ENCODE measurements at places on chromosomes 11 and 22.

- peak; percentile 58 for DNase-seq
Observed at GRCh38 chr22:46367707-46368191, 32.2 kb downstream of the TRMU start.

GRCh38 chr11:16335236-16335962 lies 20.9 kb downstream of the SOX6 start:
- no peak for DNase-seq

- no peak for DNase-seq
Observed at GRCh38 chr11:125075242-125075625, 12.1 kb downstream of the SLC37A2 start.

- peak; percentile 55 for DNase-seq
Observed at GRCh38 chr11:118002010-118002540, 15.9 kb downstream of the IL10RA start.

- DNase-seq: no peak
Observed at GRCh38 chr22:35380013-35380412, 883 bp upstream of the HMOX1 start.

GRCh38 chr11:75326439-75326810 lies 25.0 kb downstream of the ARRB1 start:
- DNase-seq: no peak

GRCh38 chr22:22746963-22747933 lies 102.8 kb downstream of the GGTLC2 start:
- DNase-seq: no peak

- no peak for DNase-seq
Observed at GRCh38 chr11:64148917-64149617, 16.8 kb downstream of the MACROD1 start.

- no peak for DNase-seq
Observed at GRCh38 chr11:131978351-131978750, 607.9 kb downstream of the NTM start.

- no peak for DNase-seq
Observed at GRCh38 chr11:70067036-70067435, 11.1 kb upstream of the ANO1 start.

GRCh38 chr11:109856928-109857327 lies 236.3 kb upstream of the ZC3H12C start:
- no peak for DNase-seq

GRCh38 chr22:36913427-36914389 lies at the start of gene CSF2RB:
TSS of gene CSF2RB (plus strand) at chr22:36913628. CDS start at chr22:36922208, 8,580 bp downstream.
- no peak for DNase-seq
